ENCODE measurements at places on chromosomes 4 and X.

GRCh38 chr4:25884031-25884782, 21.4 kb upstream of the SEL1L3 start:
- no peak for DNase-seq

DNA sequence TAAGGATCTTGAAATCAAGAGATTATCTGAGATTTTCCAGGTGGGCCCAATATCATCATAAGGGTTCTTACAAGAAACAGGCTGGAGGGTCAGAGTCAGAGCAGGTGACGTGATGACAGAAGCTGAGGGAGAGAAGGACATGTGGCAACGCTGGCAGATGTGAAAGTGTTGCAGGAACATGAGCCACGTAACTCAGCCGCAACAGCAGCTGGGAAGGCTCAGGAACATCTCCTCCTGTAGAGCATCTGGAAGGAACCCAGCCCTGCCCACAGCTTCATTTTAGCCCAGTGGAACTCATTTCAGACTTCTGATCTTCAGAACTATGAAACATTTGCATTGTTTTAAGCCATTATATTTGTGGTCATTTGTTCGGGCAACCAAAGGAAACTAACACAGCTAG, 156.3 kb upstream of the VEGFC start:
- DNase-seq, result no peak

DNA sequence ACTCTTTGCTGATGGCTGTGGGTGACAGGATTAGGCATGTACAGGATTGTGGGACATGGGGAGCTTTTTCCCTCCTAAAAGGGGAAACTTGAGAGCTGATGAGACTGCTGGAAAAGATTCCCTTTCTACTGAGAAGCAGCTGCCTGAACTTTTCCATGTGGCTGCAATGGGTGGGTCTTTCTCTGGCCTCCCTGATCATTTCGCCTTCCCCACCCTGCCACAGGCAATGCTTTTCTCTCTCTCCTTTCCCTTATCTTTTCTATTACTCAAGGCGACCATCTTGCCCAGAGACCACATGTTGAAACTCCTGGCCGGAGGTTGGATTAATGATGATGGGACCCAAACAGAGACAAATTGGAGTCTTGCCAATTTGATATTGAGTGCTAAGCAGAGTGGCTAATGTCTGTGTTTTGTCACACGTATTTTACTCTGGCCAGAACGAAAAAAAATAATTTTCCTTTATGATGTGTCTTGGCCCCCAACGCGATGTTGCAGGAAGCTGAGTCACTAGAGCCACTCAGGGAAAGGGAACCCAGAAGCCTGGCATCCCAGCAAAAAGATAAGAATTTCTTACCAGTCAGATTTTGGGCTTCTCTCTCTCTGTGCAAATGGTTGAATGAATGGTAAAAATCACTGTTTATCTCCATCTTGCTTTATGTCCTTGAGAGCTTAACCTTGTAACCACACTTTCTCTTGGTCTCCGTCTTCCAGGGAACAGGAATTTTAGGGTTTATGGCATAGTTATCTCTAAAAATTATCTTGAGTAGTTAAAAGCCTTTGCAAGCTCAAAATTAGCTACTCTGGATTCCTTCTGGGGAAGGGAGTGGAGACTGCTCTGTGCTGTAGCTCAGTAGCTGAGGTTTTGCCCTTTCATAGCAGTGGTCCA, 19.4 kb upstream of the ATP8A1 start:
- DNase-seq, result no peak

GRCh38 chr4:109334129-109335105, 32.0 kb upstream of the COL25A1 start:
- DNase-seq, result no peak

DNA sequence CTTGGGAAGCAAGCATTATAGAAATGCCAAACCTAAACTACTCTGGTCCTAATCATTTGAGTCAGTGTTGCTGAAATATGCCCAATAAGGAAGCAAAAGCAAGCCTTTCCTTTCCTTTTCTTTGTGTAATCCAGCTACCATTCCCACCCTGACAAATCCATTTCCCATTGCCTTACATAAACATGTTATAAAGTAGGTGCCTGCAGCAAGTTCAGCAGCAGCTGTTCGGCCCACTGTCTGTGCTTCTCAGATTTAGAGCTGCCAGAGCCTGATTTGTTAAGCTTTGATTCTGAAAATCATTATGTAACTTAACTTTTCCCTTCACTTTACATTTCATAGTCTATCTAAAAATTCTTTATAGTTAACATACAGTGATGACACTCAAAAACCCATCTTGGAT, 148.6 kb downstream of the EPHA5 start:
- DNase-seq, result no peak

- no peak for DNase-seq
Observed at GRCh38 chrX:52363247-52363883, 5.5 kb upstream of the XAGE2 start.

- no peak for DNase-seq
Observed at GRCh38 chrX:15416133-15416993, 32.1 kb upstream of the VEGFD start.

DNA sequence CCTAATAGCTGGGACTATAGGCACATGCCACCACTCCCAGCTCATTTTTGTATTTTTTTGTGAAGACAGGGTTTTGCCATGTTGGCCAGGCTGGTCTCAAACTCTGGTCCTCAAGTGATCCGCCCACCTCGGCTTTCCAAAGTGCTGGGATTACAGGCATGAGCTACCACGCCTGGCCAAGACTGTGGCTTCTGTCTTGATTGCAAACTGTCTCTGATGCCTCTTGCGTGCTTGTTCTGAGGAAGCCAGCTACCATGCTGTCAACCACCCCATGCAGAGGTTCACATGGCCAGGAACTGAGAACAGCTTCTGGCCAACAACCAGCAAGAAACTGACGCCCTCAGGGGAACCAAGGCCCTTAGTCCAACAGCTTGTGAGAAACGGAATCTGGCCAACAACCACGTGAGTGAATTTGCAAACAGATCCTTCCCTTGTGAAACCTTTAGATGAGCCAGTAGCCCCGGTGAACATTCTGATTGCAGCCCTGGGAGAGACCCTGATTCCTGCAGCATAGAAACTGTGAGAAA, 71.2 kb downstream of the SUPT20HL2 start:
- DNase-seq, result no peak

DNA sequence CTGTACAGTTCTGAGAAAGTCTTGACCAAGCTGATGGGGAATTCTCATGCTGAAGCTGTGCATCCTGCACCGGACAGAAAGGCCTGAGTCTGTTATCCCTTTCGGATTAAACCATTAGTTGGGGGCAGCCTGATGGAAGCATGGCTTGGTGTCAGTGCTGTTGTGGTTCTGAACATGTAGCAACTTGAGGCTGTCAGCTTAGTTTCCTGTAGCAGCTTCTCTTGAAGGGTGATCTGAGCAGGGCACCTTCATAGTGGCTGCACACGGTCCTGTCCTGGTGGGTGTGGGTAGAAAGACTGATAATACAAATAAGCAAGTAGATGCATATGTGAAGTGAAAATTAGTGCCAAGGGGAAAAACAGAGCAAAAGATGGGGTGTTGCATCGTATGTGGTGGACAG, 11.7 kb downstream of the KIAA0232 start:
- DNase-seq, result no peak

DNA sequence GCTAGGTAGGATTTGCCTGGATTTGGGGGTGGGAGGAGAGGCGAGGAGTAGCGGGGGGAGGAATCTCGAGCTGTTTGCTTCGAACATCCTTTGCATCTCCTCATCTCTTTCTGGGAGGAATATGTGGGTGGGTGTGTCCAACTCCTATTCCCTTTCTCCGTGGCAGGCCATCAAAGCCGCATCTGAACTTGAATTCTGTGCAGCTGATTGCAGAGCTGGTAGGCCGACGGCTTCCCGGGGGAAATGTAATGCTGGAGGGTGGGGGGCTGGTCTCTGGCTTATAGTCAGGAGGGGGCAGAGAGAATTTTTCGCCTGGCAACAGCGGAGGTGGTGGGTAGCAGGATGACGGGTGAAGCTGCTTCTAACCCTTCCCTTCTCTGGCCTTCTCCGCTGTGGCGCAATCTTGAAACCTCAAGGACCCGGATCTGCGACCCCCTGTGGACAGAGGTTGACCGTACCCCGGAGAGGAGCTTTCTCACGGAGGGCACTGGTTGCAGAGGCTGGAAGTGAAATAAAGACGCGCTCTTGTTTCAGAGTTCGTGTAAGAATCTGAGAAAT, 628 bp downstream of the ZCCHC12 start:
- DNase-seq, result no peak

DNA sequence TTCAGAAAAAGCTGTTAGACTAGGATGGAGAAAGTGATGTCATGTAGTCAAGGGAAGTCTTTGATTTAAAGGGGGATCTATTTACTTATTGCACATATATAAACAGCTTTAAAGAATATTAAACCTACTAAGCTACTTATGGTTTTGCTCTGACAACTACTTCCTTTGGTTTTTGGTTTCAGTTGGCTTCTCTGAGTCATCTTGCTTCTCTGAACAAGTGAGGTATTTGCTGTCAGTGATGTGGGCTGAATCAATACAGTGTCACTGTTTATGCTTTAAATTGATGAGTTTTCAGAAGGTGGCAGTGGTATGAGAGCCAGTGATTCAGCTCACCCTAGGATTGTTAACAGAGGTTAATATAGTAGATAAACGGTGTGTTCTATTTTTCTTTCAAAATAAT, 75.1 kb downstream of the CEP44 start:
- DNase-seq, result no peak

- no peak for DNase-seq
Observed at GRCh38 chr4:141560056-141560455, 76.3 kb upstream of the IL15 start.

DNA sequence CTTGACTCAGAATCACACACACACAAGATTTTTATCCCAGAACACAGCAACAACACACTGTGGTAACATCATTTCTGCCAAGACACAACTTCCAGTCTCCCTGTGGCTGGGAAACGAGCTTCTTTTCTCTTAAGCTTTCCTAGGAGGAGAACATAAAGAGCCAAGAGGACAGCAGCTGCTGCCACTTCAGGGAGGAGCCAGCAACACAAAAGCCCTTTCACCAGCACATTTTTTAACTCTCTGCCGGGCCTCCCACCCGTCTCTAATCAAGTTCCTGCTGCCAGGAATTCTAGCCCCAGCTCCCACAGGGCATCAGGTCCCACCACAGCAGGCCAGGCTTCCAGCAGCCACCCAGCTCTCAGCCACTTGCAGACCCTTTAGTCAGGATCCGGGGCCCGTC, 22.4 kb downstream of the FAT1 start:
- DNase-seq, result no peak

- DNase-seq, result no peak
Observed at GRCh38 chrX:103927633-103928032, 34.8 kb upstream of the TMSB15B start.

DNA sequence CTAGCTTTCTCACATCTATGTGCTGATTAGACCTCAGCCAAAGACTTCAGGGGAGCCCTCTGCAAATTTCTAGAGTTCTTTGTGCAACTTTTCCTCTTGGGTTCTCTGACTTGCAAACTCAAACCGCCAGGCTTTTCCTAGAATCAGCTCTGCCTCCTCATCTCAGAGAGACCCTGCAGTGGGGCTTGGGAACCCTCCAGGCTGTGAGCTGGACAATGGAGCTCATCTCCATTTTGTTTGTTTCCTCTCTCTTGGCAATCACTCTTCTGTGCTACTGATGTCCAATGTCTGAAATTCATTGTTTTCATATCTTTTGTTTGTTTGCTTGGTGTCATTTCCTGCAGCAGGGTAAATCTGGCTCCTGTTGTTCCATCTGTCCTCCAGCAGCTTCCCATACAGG, 33.0 kb downstream of the GYPB start:
- no peak for DNase-seq

DNA sequence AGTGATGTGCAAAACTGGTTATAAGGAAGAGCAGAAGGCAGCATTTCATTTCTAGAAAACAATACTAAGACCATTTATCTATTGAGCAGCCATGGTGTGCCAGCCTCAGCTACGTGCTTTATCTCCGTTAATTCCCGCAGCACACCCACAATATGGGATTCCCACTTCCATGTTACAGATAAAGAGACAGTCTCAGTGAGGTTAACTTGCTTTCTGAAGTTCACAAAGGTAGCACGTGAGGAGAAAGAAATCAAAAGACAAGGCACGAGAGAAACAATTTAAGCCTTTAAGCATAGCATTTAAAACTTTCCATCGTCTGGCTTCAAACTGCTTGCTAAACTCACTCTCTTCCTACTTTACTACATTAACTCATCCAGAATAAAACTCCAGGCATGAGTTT, 8.0 kb upstream of the RPL34 start:
- no peak for DNase-seq

DNA sequence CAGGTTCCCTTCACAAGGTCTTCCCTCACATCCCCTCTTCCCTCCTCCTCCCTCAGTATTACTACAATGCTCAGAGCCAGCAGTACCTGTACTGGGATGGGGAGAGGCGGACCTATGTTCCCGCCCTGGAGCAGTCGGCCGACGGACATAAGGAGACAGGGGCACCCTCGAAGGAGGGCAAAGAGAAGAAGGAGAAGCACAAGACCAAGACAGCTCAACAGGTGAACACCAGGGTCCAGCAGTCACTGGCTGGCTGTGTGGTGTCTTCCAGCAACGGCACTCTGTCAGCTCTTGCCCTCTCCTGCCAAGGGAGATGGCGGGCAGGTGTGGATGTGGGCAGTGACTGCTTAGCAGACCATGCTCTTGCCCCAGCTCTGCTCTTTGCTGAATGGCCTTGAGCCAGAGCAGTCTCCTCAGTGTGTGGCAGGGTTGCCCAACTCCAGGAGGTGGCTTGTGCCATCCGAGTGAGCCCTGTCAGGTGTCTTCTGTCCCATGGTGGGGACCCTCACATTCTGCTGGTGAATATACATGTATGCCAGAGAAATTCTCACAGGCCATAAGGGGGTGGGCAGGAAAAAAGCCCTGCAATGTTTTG, 11.4 kb upstream of the UBA1 start:
- no peak for DNase-seq

DNA sequence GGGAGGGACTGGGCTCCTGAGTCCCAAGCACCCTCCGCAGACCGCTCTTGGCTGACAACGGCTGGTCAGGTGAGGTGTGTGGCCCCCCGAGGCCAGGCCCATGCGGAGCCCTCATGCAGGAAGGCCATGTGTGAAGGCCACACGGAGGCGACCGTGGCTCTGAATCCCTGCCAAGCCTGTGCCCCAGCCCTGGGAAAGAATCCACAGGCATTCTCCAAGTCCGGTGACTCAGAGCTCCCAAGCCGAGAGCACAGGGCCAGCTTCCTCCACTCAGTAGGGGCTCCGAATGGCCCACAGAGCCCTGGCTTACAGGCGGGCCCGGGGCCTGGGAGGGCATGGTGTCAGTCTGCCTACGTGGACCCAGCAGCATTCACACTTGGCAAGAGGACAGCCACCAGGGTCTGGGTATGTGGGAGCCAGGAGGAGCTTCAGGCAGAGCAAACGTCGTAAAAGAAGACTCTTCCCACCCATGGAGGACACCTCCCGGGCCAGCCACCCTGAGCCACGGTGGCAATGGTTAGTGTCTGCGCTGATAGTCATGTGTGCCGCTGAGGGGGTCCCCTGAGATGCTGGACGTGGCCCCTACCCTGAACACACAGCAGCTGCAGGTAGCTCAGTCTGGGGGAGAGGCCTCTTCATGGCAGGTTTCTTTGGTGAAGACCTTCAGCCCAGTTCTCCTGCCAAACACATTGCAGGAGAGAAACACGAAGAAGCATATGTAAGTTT, 105.7 kb downstream of the PSAPL1 start:
- no peak for DNase-seq

- no peak for DNase-seq
Observed at GRCh38 chrX:56226980-56227379, 5.2 kb upstream of the KLF8 start.

GRCh38 chrX:120741452-120741851, 111.6 kb upstream of the C1GALT1C1 start:
- DNase-seq, result no peak

GRCh38 chrX:19568422-19568821, 53.1 kb upstream of the MAP3K15 start:
- DNase-seq, result no peak

- no peak for DNase-seq
Observed at GRCh38 chrX:28848707-28849106, 261.5 kb downstream of the IL1RAPL1 start.

- DNase-seq, result no peak
Observed at GRCh38 chr4:145308598-145308997, 128.2 kb upstream of the OTUD4 start.

Measured in activated CD4-positive, alpha-beta T cell treated with anti-CD3 and anti-CD28 coated beads, Interleukin-2, amount 50 U/mL, for 24 hours (primary cell).